Dermis blood vessel endothelial cell (primary cell): ENCODE measurements at places on chromosomes 16 and 17. TPM values are rescaled to one million over a fixed set of nuclear protein-coding genes. Genes with fewer than 3 reads are reported as not detected.

The MYH1 gene
- total RNA-seq: not detected in 2 replicates

The CDH11 gene
- 4.9 and 20.0 TPM in 2 replicates for total RNA-seq

The PRDM7 gene
- not detected in 2 replicates for total RNA-seq

The THUMPD1 gene
- 91.6 and 93.1 TPM in 2 replicates for total RNA-seq

The GPRC5B gene
- 75.1 and 80.5 TPM in 2 replicates for total RNA-seq

The PRPSAP1 gene
- total RNA-seq: 128 and 131 TPM in 2 replicates

The DHRS13 gene
- 18.7 and 20.5 TPM in 2 replicates for total RNA-seq

The EVI2A gene
- total RNA-seq: 0.23 TPM in 1 of 2 replicates, not detected in the other

The FBXL16 gene
- 0.05 TPM in 1 of 2 replicates, not detected in the other for total RNA-seq

The CHD9NB gene
- 0.65 and 1.9 TPM in 2 replicates for total RNA-seq

The KRT33A gene
- not detected in 2 replicates for total RNA-seq

The SLFN13 gene
- total RNA-seq: 3.2 and 5.8 TPM in 2 replicates

The NKIRAS2 gene
- 44.2 and 46.6 TPM in 2 replicates for total RNA-seq

The MEIOC gene
- under 0.01 TPM in 2 replicates for total RNA-seq

The CA5A gene
- not detected in 2 replicates for total RNA-seq

The UTS2R gene
- total RNA-seq: not detected in 2 replicates

The VPS9D1 gene
- total RNA-seq: 5.8 and 7.3 TPM in 2 replicates

The KCTD19 gene
- under 0.01 TPM in 1 of 2 replicates, not detected in the other for total RNA-seq

The GFER gene
- total RNA-seq: 9.0 and 13.4 TPM in 2 replicates

The NOG gene
- total RNA-seq: 0.23 and 1.2 TPM in 2 replicates

The TMEM208 gene
- total RNA-seq: 21.1 and 31.7 TPM in 2 replicates

The TEKT5 gene
- not detected in 2 replicates for total RNA-seq

The CLDN7 gene
- total RNA-seq: 2.4 and 5.3 TPM in 2 replicates

The WSCD1 gene
- total RNA-seq: 43.6 and 49.4 TPM in 2 replicates
